ENCODE measurements at places on chromosomes 5 and 9.
A peak's percentile ranks its signal among the peaks of the same experiment; 100 is the strongest.

DNA sequence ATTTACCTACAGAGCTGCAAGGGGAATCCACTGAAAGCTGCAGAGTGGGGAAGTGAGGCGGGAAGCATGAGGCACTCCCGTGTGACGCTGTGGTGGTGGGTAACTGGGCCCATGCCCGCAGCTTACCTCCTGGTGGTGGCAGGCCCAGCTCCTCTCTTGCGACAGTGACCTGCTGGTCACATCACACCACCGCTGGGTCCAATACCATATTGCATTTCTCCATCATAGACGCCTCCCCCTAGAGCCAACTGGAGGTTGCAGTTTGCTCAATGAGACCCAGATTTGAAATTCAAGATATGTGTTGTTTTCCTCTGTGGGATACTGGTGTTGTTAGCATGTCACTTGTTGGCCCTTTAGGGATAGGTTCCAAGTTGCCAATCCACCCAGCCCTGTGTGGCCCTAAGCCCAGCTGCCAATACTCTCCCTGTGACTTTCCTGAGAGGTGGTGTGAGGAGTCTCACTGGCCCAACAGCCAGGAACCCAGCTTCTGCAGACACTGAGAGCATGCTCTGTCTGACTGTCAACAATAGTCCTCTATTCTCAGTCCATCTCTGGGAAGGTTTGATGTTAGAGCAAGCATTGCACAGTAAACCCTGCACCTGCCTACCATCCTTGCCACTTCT is 428.3 kb downstream of the GADD45G start:
- no peak for DNase-seq

GRCh38 chr5:173633304-173633703 is 16.9 kb upstream of the BOD1 start:
- DNase-seq = no peak

- peak; percentile 84 for DNase-seq
Measured at GRCh38 chr9:127214421-127215267, 49.9 kb upstream of the GARNL3 start.

DNA sequence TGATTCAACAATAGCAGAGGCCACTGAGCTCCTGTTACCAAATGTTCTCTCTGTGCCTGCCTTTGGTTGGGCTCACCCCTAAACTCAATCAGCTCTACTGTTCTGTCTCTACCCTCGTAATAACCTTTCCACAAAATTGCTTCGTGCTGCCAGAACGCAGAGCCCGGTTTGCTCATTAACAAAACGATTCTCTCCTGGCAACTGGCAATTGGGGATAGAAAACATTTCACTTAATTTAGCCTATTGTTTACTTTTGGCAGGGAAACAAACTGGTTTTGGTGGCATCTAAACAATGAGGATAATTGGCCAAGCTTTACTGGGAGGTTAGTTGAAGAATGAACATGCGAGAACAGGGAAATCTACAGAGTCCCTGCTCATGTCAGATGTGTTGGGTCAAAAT is 56.6 kb downstream of the SLC28A3 start:
- no peak for DNase-seq

GRCh38 chr5:35266276-35266675 is 36.0 kb upstream of the PRLR start:
- DNase-seq = no peak

DNA sequence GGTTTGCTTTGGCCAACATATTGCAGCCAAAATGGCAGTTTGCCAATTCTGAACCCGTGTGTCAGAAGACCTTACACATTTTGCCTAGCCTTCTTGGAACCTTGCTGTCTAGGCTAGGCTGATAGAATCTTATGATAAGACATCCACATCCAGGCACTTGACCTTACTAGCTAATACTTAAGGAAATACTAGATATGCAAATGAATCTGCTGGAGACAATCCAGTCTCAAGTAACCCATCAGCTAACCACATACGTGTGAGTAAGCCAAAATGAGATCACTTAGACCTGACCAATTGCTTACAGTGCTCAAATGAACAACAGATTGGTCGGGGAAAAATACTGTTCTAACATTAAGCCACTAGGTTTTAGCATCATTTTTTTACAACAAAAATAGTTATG is 1504.6 kb upstream of the CDH9 start:
- DNase-seq = no peak

DNA sequence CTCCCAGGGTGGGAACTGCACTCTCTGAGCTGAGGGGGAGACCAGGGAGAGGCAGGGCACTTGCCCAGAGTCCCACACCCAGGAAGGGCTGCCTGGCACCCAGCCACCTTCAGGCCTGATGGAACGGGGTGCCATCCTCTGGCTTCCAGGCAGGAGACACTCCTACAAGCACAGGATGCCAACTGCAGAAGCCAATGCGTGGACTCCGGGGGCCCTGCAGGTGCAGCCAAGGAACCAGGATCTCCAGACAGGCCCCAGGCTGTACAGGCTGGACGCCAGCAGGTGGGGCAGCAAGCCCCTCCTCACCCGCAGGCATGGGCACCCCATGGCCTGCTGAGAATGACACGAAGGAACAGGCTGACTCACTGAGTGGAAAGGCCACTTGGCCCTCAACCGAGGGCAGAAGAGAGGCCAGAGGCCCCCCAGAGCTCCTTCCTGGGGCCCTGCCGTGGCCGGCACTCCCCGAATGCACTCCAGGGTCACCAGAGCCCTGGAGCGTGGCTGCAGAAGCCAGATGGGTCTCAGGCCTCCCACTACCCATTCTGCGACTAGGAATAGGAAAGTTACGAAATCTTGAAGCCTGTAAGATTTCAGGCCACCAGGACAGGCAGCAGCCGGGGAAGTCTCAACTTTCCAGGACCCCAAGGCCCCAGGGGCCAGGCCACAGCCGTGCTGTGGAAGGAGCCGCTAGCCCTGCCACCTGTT is 15.7 kb downstream of the NACC2 start:
- no peak for DNase-seq

GRCh38 chr9:106218427-106218826 is 524.1 kb downstream of the TMEM38B start:
- no peak for DNase-seq

- DNase-seq = no peak
Measured at GRCh38 chr5:67233075-67233474, 36.5 kb upstream of the CD180 start.

GRCh38 chr9:96514800-96515158 is 64.8 kb downstream of the HABP4 start:
- DNase-seq = no peak

- no peak for DNase-seq
Measured at GRCh38 chr9:70578720-70579119, 164.3 kb upstream of the KLF9 start.

GRCh38 chr5:109961751-109962150 is 272.0 kb downstream of the MAN2A1 start:
- DNase-seq = no peak

- DNase-seq = peak; percentile 25
Measured at GRCh38 chr9:134962065-134962972, 44.6 kb upstream of the FCN1 start.

GRCh38 chr5:35939639-35940038 is 1.2 kb upstream of the CAPSL start:
- no peak for DNase-seq

- peak; percentile 90 for DNase-seq
Measured at GRCh38 chr9:21995006-21995665, 545 bp downstream of the CDKN2B-AS1 start.

DNA sequence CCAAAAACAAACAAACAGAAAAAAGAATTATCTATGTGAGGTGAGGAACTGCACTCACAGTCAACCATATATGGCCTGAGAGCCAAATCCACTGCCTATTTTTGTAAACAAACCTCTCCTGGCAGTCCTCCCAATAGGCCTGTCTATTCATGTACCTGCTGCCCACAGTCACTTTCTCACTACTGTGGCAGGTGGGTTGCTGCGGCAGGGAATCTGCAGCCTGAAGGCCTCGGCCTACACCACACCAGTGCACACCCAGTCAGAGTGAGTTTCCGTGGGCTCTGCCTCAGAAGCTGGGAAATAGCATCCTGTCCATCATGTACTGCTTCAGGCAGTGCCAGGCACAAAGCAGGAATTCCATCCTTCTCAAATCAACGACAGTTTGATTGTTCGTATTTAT is 82.3 kb downstream of the SPTLC1 start:
- no peak for DNase-seq

DNA sequence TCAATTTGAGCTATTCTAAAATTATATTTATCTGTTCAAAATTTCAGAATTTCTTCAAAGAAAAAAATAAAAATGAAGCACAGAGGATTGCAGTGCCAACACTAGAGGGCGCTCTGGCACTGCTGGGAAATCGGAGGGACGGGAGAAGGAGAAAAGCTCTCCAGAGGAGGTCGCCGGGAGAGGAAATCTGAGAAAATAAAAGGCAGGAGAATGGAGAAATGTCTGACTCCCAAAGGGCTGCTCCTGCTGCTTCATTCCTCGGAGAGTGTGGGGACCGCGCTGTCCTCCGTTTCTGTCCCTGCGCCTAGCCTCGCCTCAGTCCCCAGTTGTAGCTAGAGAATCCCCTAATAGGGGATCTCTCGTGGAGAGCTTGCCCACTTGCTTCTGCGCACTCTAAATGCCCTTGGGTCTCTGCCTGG is 40.0 kb upstream of the ARSB start:
- peak; percentile 82 for DNase-seq

DNA sequence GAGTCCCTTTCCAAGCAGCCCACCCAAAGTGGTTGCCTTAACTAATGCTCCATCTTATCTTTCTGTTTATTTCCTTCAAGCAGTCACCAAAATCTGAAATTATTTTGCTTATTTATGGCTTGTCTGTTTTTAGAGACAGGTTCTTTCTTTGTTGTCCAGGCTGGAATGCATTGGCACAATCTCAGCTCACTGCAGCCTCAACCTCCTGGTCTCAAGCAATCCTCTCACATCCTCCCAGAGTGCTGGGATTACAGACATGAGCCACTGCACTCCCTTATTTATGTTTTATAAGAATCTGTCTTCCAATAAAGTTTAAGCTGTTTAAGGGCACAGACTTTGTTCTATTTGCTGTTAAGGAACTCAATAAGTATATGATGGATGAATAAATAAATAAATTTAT is 133.7 kb downstream of the GABRB2 start:
- DNase-seq = no peak

- DNase-seq = peak; percentile 25
Measured at GRCh38 chr9:113634596-113635515, 171.3 kb downstream of the RGS3 start.

DNA sequence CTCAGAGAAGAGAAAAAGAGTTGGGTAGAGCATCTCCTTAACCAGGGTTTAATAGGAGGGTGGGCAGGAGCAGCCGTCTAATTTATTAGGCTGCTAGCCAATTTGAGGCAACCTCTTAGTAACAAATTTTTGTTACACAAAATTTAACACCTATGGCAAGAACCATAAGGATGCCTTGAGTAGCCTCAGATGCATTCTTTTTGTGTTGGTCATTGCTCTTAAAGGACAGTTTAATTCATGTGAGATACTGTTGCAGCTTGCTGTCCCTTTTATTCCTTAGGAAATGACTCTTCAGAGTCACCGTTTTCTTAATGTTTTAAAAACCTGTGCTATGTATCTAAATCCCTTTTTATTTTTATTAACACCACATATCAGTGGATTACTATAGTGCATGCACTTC is 255.1 kb downstream of the MAST4 start:
- DNase-seq = no peak

GRCh38 chr5:122668552-122668951 is 106.3 kb upstream of the SNX2 start:
- no peak for DNase-seq

GRCh38 chr9:18531136-18532065 is 57.4 kb downstream of the ADAMTSL1 start:
- DNase-seq = no peak

GRCh38 chr9:135749171-135750045 is 47.4 kb downstream of the KCNT1 start:
- no peak for DNase-seq

DNA sequence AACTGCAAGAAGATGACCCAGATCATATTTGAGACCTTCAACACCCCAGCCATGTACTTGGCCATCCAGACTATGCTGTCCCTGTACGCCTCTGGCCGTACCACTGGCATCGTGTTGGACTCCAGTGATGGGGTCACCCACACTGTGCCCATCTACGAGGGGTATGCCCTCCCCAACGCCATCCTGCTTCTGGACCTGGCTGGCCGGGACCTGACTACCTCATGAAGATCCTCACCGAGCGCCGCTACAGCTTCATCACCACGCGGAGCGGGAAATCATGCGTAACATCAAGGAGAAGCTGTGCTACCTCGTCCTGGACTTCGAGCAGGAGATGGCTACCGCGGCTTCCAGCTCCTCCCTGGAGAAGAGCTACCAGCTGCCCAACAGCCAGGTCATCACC is 9.1 kb upstream of the TBCA start:
- DNase-seq = no peak

GRCh38 chr5:154275566-154275965 is 85.0 kb downstream of the GALNT10 start:
- DNase-seq = no peak

DNA sequence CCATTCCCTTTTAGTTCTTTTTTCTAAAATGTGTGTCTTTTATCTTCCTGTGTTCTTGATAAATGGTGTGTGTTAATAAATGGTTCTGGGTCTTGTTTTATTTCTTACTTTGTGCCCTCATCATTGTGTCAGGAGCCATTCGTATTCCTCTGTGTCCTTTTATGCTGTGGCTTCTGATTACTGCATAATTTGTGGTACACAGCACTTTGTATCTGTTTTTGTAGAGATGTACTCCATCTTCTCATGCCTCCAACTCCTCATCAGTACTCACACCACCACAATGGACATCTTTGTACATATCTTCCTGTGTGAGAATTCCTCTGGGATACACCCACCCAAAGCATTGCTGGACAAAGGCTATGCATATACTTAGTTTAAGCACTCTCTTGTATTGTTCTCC is 247.4 kb downstream of the ARHGAP26 start:
- DNase-seq = no peak

- DNase-seq = no peak
Measured at GRCh38 chr9:97041898-97042297, 3.0 kb upstream of the CTSV start.

DNA sequence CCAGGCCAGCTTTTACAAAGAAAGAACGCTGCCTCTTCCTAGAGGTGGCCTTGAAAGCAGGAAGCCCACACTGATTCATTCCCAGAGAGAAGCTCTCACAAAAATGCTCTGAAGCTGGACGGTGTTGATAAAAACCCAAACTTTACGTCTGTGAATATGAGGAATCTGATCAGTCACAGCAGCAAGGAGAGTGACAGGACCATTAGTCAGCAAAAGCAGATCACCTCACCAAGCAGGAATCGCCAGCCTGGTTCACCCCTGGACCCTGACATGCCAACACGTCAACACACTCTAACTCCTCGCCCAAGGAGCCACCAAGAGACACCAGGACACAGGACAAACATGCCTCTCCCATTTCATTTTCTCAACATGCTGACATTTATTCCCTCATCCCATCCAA is 70.6 kb upstream of the ZNF622 start:
- no peak for DNase-seq

- DNase-seq = no peak
Measured at GRCh38 chr5:13708906-13709305, 235.6 kb downstream of the DNAH5 start.

GRCh38 chr5:112878760-112879159 is 17.7 kb downstream of the SRP19 start:
- DNase-seq = peak; percentile 82

GRCh38 chr5:31825518-31826068 is 186.7 kb downstream of the PDZD2 start:
- DNase-seq = no peak

GRCh38 chr9:94017939-94018531 is 62.9 kb upstream of the BARX1 start:
- no peak for DNase-seq
